Activated CD4-positive, alpha-beta T cell treated with anti-CD3 and anti-CD28 coated beads for 48 hours (primary cell): ENCODE measurements at places on chromosomes 4 and X.

DNA sequence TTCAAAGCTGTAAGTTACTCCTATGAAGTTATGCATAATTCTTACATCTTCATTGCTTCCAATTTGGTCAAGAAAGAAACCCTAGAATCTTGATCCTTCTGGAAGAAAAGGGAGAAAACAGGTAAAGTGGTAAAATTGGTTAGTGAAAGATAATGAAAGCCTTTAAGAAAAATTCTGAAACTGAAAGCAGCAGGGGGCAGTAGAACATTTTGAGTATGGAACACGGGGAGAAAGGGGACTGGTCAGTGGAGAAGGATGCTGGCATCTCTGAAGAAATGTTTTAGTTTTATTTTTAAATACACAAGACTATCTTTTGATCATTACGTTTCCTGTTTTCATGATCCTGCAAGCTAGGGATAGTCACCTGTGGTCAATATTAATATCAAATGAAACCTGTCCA, 54.3 kb downstream of the SLIT2 start:
- no peak for DNase-seq

DNA sequence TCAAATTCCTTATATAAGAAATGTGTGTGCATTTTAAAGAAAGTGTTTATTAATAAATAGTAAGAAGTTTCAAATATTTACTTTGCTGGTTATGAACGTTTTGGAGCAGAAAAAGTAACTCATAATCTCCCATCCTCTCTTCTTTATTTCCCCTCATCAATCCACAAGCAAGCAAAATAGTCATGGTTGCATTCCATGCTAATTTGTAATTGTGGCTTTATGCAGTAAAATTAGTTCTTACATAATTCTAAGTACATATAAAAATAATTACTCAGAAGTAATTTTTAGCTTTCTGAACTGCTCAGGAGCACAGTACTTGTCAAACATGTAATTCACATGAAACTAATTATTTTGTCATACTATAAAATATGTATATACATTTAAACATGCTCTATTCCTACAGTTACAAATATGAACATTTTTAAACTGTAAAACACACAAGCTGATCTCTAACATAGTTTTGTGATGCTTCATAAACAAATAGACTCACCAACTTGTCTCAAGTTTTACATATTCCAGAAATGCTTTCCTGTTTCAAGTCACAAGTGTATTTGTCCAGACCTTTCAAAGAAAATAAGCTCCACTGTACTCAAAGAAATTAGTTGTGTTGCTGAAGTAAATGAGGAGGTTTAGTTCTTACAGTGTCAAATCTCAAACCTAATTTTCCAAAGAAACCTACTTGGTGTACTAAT, 218.9 kb downstream of the PABPC4L start:
- no peak for DNase-seq

GRCh38 chr4:171561419-171561818, 251.8 kb upstream of the GALNTL6 start:
- DNase-seq, result no peak

- peak; percentile 62 for DNase-seq
Observed at GRCh38 chr4:8580321-8581093, at the start of gene GPR78. TSS of gene GPR78 (plus strand) at chr4:8580392. CDS start at chr4:8580983, 591 bp downstream.

DNA sequence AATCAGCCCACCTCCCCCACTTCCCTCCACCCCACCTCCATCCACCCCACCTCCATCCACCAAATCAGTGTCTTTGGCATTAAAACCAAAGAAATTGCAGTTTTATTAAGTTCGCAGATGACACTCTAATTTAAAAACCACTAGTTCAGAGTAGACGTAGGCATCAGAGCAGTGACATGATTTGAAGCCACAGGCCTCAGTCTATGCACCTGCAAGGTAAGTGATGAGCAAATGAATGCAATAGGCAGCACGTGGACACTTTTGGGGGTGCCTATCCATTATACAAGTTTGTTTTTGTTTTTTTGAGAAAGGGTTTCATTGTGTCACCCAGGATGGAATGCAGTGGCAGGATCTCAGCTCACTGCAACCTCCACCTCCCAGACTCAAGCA, 88.0 kb upstream of the TRIM2 start:
- no peak for DNase-seq

DNA sequence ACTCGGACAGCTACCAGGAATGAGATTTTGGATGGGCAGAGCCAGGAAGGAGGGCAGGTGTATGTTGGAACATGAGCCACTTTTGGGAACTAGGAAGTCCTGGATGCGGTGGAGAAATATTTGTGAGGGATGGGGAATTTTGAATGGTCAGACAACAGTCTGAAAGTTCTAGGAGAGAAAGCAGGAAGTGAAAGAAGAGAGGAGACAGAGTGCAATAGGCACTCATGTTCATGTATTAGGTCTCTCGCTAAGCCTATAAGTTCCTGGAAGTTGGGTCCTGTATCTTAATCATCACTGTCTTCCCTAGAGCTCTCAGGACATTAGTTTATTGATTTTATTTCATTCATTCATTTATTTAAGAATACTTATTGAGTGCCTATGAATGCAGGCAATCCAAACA, 65.7 kb upstream of the CITED1 start:
- DNase-seq, result no peak

GRCh38 chrX:111170017-111170416, 74.0 kb downstream of the PAK3 start:
- no peak for DNase-seq

DNA sequence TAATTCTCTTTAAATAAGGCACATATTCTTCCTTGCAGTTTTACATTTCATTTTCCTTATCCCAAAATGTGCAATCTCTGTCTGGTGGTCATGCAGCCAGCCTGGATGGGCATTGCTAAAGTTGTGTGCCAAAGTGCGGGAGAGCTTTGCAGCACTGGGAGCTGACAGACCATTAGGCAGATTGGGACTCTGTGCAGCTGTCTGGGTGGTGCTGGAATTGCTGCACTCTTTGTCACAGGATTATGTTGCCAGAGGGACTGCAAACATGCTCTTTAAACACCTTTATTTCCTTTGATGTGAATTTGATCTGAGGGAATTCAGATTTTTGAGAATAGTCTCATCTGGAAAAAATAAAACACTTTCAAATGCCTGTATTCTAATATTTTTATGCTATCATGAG, 956.2 kb upstream of the DIAPH2 start:
- DNase-seq, result no peak
